ENCODE measurements at places on chromosomes 1 and 21. TPM values are rescaled to one million over a fixed set of nuclear protein-coding genes. Genes with fewer than 3 reads are reported as not detected.

The CD52 gene
- not detected for total RNA-seq

The HSD11B1 gene
- 28.8 TPM for total RNA-seq

The THEM5 gene
- total RNA-seq: 0.17 TPM

The KCNE2 gene
- total RNA-seq: not detected

The CDKN2C gene
- total RNA-seq: 16.7 TPM

The PGBD5 gene
- total RNA-seq: 1.7 TPM

The SPATA6 gene
- 5.8 TPM for total RNA-seq

The CADM3 gene
- total RNA-seq: not detected

The TMEM240 gene
- total RNA-seq: 5.5 TPM

The SLC44A5 gene
- total RNA-seq: 0.15 TPM

The SMPDL3B gene
- not detected for total RNA-seq

The PPM1J gene
- 1.3 TPM for total RNA-seq

The PRMT6 gene
- 16.7 TPM for total RNA-seq

The EPS8L3 gene
- not detected for total RNA-seq

The BEND5 gene
- total RNA-seq: not detected

The PGLYRP3 gene
- not detected for total RNA-seq

The HRNR gene
- not detected for total RNA-seq

The IGSF3 gene
- 0.33 TPM for total RNA-seq

The JAM2 gene
- 1.5 TPM for total RNA-seq

The GJA9 gene
- total RNA-seq: not detected

The RGS1 gene
- not detected for total RNA-seq
